ENCODE measurements at places on chromosomes 11 and 22.
A peak's percentile ranks its signal among the peaks of the same experiment; 100 is the strongest.

- DNase-seq, result no peak
These were observed 8.4 kb upstream of the ALX4 start for GRCh38 chr11:44318369-44318768.

DNA sequence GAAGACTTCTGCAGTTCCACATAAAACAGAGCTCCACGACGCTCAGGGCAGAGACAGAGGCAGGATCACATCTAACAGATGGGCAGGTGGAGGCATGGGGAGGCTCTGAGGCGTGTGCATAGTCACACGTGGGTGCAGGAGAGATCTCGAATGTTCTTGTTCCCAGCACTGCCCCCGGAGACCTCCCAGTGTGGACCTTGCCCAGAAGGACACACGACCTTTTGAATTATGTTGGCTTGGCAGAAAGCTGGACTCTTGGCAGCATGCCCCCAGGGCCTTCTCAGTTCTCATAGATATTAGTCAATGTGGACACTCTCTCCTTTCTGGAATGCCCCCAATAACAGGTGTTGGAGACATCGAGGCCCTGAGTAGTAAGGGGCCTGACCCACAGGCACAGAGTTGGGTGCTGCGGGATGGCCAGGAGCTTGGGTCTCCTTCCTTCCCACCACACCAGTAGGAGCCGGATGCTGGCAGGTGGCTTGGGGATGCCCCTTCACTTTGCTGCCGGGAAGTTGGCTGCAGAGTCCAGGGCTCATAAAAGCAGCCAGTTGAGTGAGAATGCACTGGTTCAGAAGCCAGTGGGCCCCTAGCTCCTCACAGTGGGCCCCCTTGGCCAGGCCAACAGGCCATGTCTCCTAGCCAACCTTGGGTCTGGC is 12.1 kb downstream of the MYEOV start:
- DNase-seq, result no peak

DNA sequence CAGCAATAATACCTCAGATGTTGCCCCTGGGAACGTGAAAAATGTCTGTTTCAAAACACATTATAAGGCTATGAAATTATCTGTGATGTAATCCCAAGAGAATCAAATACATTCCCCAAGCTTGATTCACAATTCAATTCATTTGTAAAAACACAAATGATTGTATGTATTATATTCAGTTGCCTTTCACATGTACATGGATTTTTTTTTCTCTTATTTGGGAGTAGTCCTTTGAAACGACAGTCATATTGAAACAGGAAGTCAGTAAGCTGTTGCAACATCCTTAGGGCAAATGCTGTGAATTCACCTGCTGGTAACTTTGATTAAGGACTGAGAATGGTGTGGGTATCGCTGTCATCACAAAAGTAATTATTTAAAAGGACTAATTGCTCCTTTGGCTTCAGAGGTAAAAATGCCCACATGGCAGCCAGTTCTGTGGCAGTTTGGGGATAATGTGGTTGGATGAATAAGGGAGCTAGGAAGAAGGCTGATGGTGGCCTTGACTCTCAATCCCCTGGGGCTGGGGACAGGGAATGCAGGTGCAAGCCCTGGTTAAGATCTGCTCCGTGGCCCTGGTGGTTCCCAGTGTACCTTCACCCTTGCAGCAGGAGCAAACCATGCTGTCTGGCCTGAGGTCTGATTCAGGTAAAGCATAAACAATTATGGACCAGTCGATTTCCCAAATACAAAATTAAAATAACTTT is 13.2 kb downstream of the EHF start:
- no peak for DNase-seq

GRCh38 chr22:43535336-43535735 is 123.5 kb downstream of the MPPED1 start:
- DNase-seq, result no peak

DNA sequence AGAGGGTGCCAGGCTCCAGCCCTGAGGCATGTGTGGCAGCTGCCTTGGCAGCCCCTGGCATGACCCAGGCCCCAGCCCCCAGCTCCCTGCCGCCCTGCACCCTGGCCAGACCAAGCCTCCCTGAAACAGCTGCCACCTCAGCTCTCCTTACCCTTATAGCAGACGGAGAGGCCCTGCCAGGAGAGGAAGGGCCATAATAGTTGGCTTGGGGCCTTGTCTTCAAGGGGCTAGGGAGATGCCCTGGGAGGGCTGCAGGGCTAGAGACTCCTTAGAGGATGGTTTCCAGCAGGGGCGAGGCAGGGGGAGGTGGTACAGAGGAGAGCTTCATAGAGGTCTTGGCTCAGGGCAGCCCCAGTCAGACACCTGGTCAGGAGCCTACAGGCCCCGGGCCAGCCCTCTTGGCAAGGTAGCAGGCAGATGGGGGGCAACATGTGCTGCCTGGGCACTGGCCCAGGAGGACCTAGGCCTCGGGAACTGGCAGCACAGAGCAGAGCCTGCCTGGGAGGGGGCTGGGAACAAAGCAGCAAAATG is 13.0 kb downstream of the SMTN start:
- DNase-seq, result no peak

- DNase-seq, result no peak
These were observed 115.4 kb upstream of the SEZ6L start for GRCh38 chr22:26053737-26054316.

DNA sequence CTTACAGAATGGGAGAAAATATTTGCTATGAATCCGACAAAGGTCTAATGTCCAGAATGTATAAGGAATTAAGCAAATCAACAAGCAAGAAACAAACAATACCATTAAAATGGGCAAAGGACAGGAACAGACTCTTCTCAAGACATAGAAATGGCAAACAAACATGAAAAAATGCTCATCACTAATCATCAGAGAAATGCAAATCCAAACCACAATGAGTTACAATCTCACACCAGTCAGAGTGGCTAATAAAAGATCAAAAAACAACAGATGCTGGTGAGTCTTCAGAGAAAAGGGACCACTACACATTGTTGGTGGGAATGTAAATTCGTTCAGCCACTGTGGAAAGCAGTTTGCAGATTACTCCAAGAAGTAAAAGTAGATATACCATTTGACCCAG is 382.0 kb upstream of the ANO3 start:
- DNase-seq, result no peak

DNA sequence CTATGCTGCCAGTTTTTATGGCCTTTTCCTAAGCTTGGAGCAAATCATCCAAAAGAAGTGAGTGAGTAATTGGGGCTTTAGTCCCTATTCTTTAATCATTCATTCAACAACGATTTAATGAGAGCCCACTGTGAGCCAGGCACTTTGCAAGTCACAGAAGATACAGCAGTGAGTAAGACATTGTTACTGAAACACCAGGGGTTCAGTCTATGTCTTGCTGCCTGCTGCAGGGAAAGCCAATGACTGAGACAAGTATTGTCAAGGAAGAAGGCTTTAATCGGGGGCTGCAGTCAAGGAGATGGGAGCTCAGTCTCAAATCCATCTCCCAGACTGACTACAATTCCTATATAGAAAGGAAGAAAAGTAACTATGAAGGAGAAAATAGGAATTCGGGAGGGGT is 228.3 kb downstream of the FAM181B start:
- DNase-seq, result no peak

DNA sequence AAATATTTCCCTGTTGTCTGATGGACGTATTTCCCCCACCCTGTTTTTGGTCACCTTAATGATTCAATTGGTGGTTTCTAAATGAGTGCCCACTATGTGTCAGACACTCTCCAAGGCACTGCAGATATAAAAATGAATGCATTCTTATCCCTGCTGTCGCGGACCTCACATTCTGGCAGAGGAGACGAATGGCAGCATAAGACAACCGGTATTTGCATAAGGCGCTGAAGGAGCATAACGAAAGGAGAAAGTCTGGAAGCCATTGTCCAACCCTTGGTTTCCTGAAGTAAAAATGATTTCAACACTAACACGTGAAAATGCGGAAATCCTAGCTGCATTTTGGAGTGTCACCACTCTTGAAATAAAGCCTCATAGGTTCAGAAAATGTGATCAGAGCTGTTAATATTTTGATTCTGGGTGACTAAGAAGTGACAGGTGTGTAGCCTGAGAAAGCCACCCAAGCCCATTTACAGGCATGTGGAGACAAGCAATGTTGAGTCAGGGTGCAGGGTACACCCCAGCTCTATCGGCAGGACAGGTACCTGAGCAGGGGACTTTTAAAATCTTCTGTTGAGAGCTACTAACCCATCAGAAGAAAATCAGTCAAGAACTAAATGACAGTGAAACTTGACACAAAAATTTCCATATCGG is 10.1 kb upstream of the GAB2 start:
- DNase-seq, result no peak

DNA sequence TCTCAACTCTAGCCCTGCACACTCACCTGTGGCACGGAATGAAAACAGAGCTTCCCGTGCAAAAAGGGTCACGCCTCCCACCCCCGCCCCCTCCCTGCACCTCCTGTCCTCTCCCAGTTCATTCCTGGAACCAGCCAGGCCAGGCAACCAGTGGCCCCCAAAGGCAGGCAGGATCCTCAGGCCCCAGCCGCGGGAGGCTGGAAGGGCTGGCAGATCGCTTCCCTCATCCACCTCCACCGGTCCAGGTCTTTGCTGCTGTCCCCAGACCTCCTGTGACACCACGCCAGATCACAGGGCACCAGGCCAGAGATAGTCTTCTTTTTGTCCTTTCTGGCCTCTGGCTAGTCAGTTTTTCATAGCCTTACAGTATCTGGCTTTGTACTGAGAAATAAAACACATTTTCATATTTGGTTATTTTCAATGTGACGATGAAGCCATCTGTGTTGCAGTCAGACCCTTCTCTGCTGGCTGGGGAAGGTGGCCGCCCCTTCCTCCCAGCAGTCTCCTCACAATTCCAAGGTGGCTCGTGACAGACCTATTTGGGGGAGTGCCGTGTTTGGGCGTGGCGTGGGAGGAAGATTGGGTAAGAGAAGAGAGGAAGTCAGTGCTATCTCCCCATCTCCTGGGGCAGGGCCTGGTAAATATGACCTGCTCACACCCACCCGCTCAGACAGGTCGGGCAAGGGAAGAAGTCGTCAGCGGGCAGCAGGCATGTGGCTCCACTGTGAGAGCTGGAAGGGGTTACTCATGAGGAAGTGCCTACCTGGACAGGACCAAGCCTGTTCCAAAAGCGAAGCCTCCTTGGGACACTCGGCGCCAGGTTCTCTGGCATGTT is 9.1 kb downstream of the SSH3 start:
- DNase-seq, result peak; percentile 44

DNA sequence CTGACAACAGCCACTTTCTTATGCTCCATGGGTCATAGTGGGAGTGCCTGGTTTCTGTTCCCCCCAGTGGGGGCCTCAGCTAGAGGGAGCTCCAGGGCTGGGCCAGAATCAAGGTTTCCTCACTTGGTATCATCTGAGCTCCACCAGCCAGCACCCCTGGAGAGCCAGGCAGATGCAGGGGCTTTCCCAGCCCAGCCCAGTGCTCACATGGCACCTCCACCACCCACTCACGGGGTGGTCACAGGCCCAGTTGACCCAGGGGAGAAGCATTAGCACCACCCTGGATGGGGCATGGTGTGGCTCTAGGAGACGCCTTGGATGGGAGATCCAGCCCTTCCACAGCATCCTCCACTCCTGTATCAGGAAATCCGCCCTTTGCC is 24.1 kb upstream of the WNT7B start:
- no peak for DNase-seq

- DNase-seq, result no peak
These were observed 128.7 kb downstream of the TRIM44 start for GRCh38 chr11:35791088-35791958.

DNA sequence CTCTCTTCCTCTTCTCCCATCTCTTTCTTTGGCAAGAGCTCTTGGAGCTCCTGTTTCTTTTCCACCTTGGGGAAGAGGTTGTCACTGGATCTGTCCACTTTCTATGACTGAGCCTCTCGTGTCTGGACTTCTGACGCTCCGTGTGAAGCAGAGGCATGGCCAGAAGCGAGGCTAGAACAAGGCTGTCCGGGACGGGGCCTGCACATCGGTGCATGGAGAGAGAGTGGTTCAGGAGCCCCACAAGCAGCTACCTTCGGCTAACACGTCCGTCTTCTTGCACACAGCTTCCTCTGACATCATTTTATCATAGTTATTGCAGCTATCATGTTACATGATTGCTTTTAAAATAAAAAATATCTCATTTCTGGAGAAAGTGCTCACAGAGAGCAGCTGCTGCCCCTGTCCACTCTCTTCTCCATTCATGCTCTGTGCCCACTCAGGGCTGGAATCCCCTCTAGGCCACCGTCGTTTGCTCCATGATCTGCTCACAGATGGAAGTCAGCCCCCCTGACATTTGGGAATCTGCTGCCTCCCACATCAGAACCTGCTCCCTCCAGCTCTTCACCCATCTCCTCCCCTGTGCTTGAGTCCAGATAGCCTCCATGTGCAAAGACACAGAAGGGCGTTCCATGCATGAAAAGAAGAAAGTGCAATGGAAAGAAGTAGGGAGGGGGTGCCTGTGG is 308.4 kb downstream of the NTM start:
- no peak for DNase-seq

DNA sequence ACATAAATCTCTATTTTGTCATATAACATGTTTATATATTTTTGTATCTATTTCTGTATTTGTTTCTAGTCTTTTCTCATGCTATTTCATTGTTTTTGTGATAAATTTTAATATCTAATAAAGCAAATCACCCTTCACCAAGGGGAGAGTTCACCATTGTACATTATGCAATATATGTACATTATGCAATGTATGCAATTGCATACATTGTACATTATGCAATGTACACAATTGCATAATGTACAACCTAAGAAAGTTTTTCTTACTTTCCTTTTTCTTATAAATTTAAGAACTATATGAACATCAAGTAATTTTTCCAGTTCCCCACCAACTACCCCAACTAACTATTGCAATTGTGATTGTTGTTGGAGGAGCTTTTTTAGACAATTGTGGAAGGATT is 44.1 kb upstream of the GLYATL2 start:
- no peak for DNase-seq

DNA sequence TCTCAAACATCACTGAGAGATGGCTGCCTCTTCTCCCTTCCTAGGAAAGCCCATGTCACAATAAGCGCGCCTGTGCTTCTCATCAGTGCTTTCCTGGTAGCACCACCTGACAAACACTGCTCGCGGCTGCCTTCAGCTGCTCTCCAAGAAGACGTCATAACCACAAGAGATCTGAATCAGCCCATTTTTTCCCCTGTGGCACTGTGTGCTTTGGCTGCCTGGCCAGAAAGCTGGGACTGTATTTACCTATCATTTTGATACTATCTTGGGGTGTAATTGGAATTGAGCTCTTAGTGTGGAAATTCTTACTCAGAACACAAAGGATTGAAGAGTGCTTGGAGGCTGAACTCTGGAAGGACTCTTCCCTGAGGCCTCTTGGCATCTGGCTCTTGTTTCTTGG is 50.3 kb upstream of the EHF start:
- no peak for DNase-seq

GRCh38 chr22:48840112-48840949 is 987.3 kb downstream of the BRD1 start:
- DNase-seq, result no peak

GRCh38 chr11:44601471-44602370 is 36.3 kb downstream of the CD82 start:
- peak; percentile 48 for DNase-seq

DNA sequence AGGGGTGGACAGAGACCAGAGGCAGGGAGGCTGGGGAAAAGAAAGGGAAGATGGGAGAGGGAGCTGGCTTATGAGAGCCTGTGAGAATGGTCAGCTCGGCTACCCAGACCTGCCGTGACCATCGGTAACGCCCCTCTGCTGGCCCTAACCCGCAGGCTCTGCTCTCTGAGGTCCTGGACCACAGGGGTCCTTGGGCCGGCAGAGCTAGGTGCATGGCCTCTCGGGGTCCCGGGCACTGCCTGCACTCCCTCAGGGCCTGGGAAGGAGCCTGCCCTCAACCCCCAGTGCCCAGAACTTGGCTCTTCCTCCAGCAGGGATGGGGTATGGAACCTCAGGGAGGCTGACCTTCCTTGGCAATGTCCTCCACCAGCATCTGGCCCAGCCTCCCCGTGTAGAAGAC is 13.2 kb downstream of the GGT5 start:
- DNase-seq, result no peak

- DNase-seq, result no peak
These were observed 91.7 kb downstream of the BRD1 start for GRCh38 chr22:49735901-49736421.

Data from stimulated activated CD4-positive, alpha-beta T cell treated with anti-CD3 and anti-CD28 coated beads, Interleukin-4, amount 100 ng/mL, for 24 hours (primary cell).